ENCODE measurements at places on chromosomes 2 and 18.

- no peak for DNase-seq
- H3K27me3 ChIP-seq: no peaks in the 10 kb centered on the region
- peaks cover 10% of the 10 kb centered on the region for H3K36me3 ChIP-seq
- no peak overlapping the region for H3K4me3 ChIP-seq
- no peak overlapping the region for H3K27ac ChIP-seq
These were observed 61.0 kb downstream of the BIN1 start for GRCh38 chr2:127045792-127046501.

- no peaks in the 10 kb centered on the region for H3K27me3 ChIP-seq
- H3K27ac ChIP-seq: peak overlapping the region; percentile 64
- peaks cover 27% of the 10 kb centered on the region for H3K4me1 ChIP-seq
- no peak for DNase-seq
These were observed 14.1 kb upstream of the KLF11 start for GRCh38 chr2:10028988-10029874.

DNA sequence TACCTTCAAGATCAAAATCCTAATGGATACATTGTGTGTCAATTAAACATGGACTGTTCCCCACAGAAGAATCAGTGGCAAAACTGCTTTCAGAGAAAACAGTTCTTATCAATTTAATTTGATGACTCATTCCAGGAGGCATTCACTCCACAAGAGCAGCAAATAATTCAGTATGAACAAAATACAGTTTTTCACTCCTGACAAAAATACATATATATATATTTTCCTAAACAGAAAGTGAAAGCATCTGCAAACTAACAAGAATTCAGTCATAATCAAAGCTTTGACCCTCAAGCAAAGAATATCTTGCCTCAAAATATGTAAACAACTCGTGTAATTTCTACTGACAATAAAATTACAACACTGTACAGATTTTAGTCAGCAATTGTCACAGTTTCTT is 685.1 kb upstream of the SLC8A1 start:
- DNase-seq: no peak
- H3K4me3 ChIP-seq: no peak overlapping the region
- no peaks in the 10 kb centered on the region for H3K27me3 ChIP-seq
- H3K27ac ChIP-seq: no peak overlapping the region

GRCh38 chr18:46567196-46567595 is 89.8 kb downstream of the LOXHD1 start:
- no peak overlapping the region for H3K4me3 ChIP-seq
- no peaks in the 10 kb centered on the region for H3K27me3 ChIP-seq
- DNase-seq: no peak
- H3K27ac ChIP-seq: no peak overlapping the region
- H3K4me1 ChIP-seq: no peaks in the 10 kb centered on the region

GRCh38 chr18:44743631-44744030 is 62.9 kb downstream of the SETBP1 start:
- H3K27ac ChIP-seq: no peak overlapping the region
- no peaks in the 10 kb centered on the region for H3K36me3 ChIP-seq
- H3K4me3 ChIP-seq: no peak overlapping the region

GRCh38 chr2:46643493-46643892 is 164.1 kb downstream of the TMEM247 start:
- H3K4me1 ChIP-seq: peaks cover 50% of the 10 kb centered on the region
- no peaks in the 10 kb centered on the region for H3K36me3 ChIP-seq
- no peak overlapping the region for H3K27ac ChIP-seq

Measured in esophagus squamous epithelium (tissue), 5 donors.